ENCODE measurements at places on chromosomes 4 and X. TPM values are rescaled to one million over a fixed set of nuclear protein-coding genes. Genes with fewer than 3 reads are reported as not detected.

GRCh38 chrX:133991814-133992213 is 6.4 kb upstream of the GPC3 start:
- H3K4me1 ChIP-seq = no peaks in the 10 kb centered on the region
- no peak overlapping the region for H3K27ac ChIP-seq
- H3K27me3 ChIP-seq = peaks cover 5% of the 10 kb centered on the region
- no peak for DNase-seq

DNA sequence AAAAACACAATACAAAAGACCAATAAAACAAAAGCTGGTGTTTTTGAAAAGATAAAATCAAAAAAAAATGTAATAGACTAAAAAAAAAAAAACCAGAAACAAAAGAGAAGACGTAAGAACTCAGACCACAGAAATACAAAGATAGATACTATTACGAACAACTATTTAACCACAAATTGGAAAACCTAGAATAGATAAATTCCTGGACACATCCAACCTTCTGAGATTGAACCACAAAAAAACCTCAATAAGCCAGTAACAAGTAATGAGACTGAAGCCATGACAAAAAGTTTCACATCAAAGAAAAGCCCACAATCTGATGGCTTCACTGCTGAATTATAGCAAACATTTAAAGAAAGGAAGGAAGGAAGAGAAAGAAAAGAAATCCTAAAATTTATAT is 16.2 kb downstream of the RCHY1 start:
- DNase-seq = no peak
- H3K36me3 ChIP-seq = peaks cover 34% of the 10 kb centered on the region
- H3K4me3 ChIP-seq = no peak overlapping the region
- no peaks in the 10 kb centered on the region for H3K27me3 ChIP-seq

- H3K4me1 ChIP-seq = peaks cover 3% of the 10 kb centered on the region
- no peak for DNase-seq
- peaks cover 11% of the 10 kb centered on the region for H3K36me3 ChIP-seq
- H3K27ac ChIP-seq = no peak overlapping the region
- no peaks in the 10 kb centered on the region for H3K27me3 ChIP-seq
Observed at GRCh38 chr4:77044461-77045150, 31.2 kb downstream of the CCNI start.

DNA sequence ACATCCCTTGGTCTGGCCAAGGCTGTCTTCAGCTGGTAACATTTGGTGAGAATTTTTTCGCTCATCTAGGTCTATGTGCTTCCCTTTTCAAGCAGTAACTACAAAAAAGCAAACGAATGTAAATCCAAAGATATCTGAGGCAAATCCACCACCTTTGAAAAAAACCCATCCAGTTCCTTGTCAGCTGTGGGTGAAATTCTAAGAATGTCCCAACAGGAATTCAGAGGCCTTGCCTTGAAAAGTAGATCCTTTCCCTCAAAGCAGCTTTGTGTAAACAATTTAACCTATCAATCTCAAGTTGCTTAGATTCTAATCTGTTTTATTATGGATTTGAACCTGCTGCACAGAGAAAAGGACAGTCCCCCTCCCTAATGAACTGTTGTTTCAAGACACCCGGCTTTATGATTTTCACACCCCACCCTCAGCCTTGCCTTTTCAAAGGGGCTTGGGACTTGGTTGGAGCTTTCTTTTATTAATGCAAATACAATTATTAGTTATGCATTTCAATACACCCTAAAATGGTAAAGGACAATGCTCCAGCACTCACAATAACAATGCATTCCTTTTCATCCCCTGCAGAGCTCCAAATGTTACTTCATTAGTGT is 166.6 kb downstream of the LDB2 start:
- DNase-seq = no peak
- no peak overlapping the region for H3K27ac ChIP-seq
- H3K36me3 ChIP-seq = no peaks in the 10 kb centered on the region
- H3K4me3 ChIP-seq = no peak overlapping the region
- no peaks in the 10 kb centered on the region for H3K4me1 ChIP-seq
- no peaks in the 10 kb centered on the region for H3K27me3 ChIP-seq

GRCh38 chr4:2714061-2714770 is 41.9 kb downstream of the TNIP2 start:
- peaks cover 21% of the 10 kb centered on the region for H3K36me3 ChIP-seq
- peak overlapping the region; percentile 54 for H3K27ac ChIP-seq
- H3K4me1 ChIP-seq = peaks cover 13% of the 10 kb centered on the region
- peak overlapping the region; percentile 13 for H3K4me3 ChIP-seq

GRCh38 chr4:8707045-8707781 is 114.6 kb downstream of the CPZ start:
- no peak overlapping the region for H3K27ac ChIP-seq
- H3K4me1 ChIP-seq = no peaks in the 10 kb centered on the region
- no peaks in the 10 kb centered on the region for H3K36me3 ChIP-seq
- H3K27me3 ChIP-seq = no peaks in the 10 kb centered on the region
- DNase-seq = no peak

DNA sequence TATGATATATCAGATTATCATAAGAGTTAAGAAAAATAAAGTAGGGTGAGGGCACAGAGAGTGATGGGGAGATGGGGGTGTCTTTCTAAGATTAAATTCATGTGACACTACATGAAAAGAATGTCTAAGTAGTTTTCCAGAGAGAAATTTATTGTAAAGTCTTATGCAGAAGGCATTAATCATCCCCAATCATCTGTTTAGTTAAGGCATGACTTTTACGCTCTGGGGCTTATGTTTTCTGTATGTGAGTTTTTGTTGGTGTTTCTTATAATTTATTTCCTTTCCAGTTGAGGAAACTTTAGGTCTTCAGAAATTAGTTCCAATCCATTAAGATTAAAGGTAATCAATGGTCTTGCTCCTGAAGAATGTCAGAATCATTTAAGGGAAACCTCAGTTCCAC is 383.0 kb upstream of the GALNT7 start:
- no peaks in the 10 kb centered on the region for H3K36me3 ChIP-seq
- no peak for DNase-seq
- H3K27ac ChIP-seq = no peak overlapping the region
- no peaks in the 10 kb centered on the region for H3K4me1 ChIP-seq
- no peak overlapping the region for H3K4me3 ChIP-seq

GRCh38 chr4:56641494-56642051 is 39.5 kb downstream of the HOPX start:
- peaks cover 5% of the 10 kb centered on the region for H3K4me1 ChIP-seq
- H3K27me3 ChIP-seq = no peaks in the 10 kb centered on the region
- no peak for DNase-seq
- no peak overlapping the region for H3K4me3 ChIP-seq

DNA sequence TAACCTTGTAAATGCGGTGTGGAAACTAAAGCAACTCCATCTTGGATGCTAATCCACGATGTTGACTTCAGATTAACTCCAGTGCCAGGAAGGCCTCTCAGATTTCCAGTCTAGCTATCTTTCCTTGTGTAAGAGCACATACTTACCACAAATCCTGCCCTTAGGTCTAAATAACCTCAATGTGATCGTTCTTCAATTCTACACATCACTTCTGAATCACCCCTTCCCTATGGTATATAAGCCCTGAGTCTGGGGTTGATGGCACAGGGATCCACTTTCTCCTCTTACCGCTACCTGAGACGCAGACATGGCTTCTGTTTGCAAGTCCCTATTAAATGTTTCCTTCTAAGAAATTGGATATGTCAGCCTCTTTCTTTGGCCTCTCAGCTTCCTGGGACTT is 17.5 kb upstream of the ZNF41 start:
- no peak overlapping the region for H3K27ac ChIP-seq
- peaks cover 1% of the 10 kb centered on the region for H3K4me1 ChIP-seq
- peaks cover 9% of the 10 kb centered on the region for H3K27me3 ChIP-seq
- DNase-seq = no peak
- H3K4me3 ChIP-seq = no peak overlapping the region

GRCh38 chr4:3408793-3409330 is 32.9 kb upstream of the HGFAC start:
- H3K36me3 ChIP-seq = no peaks in the 10 kb centered on the region
- no peak overlapping the region for H3K27ac ChIP-seq
- DNase-seq = no peak
- no peaks in the 10 kb centered on the region for H3K4me1 ChIP-seq

DNA sequence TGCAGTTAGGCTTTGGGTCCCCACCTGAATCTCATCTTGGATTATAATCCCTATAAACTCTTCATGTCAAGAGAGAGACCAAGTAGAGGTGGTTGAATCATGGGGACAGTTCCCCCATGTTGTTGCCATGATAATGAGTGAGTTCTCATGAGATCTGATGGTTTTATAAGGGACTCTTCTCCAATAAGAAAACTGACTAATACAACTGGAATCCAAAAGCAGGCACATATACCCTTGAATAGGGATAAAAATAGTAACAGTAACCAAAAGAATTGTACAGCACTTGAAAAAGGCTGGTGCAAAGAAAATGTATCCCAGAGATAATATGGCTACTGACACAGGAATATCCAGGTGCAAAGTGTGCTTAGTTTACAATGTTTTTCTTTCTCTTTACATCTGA is 351.5 kb upstream of the MAD2L1 start:
- H3K27me3 ChIP-seq = no peaks in the 10 kb centered on the region
- H3K27ac ChIP-seq = no peak overlapping the region
- DNase-seq = no peak
- no peak overlapping the region for H3K4me3 ChIP-seq
- H3K4me1 ChIP-seq = no peaks in the 10 kb centered on the region

DNA sequence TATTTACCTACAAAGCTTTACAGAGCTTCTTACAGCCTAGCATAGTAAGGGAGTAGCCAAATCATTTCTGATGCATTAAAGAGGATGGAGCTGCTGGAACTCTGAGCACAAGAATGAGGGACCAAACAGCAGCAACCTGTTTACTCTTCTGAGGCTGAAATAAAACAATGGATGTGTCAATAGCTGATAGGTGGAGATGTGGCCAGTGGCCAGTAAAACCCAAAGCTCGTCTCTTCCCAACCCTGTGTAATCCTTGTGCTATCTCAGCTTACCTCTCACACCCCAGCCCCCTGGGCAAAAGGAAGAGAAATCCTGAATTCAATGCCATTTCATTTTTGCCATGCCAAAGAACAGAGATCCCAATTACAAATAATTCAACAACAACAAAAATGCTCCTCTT is 446.7 kb upstream of the SMIM31 start:
- H3K36me3 ChIP-seq = no peaks in the 10 kb centered on the region
- no peak overlapping the region for H3K4me3 ChIP-seq
- no peaks in the 10 kb centered on the region for H3K4me1 ChIP-seq
- DNase-seq = no peak

GRCh38 chrX:5674036-5674435 is 554.6 kb downstream of the NLGN4X start:
- H3K27ac ChIP-seq = no peak overlapping the region
- H3K4me1 ChIP-seq = no peaks in the 10 kb centered on the region
- no peak overlapping the region for H3K4me3 ChIP-seq
- H3K27me3 ChIP-seq = no peaks in the 10 kb centered on the region

- peaks cover 27% of the 10 kb centered on the region for H3K4me1 ChIP-seq
- peak overlapping the region; percentile 71 for H3K4me3 ChIP-seq
- H3K36me3 ChIP-seq = no peaks in the 10 kb centered on the region
Observed at GRCh38 chrX:153901753-153902140, 2.7 kb upstream of the AVPR2 start.

GRCh38 chr4:139568206-139568955 is 12.4 kb upstream of the SETD7 start:
- H3K27ac ChIP-seq = no peak overlapping the region
- no peak overlapping the region for H3K4me3 ChIP-seq
- no peak for DNase-seq

- H3K36me3 ChIP-seq = no peaks in the 10 kb centered on the region
- H3K27ac ChIP-seq = no peak overlapping the region
Observed at GRCh38 chr4:187577941-187578480, 417.6 kb upstream of the ZFP42 start.

DNA sequence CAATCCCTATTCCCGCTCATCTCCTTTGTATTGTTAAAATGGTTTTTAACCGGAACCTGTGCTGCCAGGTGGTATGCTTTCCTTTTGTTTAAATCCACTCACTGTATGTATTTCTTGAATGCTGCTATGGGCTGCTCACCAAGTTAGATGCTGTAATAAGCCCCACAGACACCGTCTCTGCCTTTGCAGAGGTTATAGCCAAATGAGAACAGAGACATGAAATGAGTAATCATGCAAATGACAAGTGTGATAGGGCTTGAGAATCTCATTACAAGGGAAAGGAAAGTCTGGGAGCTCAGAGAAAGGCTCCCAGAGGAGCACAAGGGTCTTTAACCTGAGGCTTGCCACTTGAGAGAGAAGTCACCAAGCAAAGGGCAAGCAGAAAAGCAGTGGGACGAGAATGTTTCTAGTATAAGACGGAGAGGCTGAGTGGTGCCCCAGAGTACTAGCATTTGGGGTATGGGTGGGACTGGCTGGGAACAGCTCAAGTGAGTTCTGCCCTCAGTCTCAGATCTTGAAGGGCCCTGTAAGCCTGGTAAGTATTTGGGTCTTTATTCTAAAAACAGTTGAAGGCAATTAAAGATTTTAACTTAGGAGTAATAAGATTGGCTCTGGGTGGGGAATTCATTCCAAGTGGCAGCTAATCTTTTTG is 110.8 kb upstream of the H2AZ1 start:
- no peaks in the 10 kb centered on the region for H3K4me1 ChIP-seq
- peaks cover 16% of the 10 kb centered on the region for H3K27me3 ChIP-seq
- H3K27ac ChIP-seq = no peak overlapping the region
- H3K36me3 ChIP-seq = no peaks in the 10 kb centered on the region
- no peak overlapping the region for H3K4me3 ChIP-seq

- peaks cover 30% of the 10 kb centered on the region for H3K4me1 ChIP-seq
- H3K36me3 ChIP-seq = no peaks in the 10 kb centered on the region
- H3K4me3 ChIP-seq = no peak overlapping the region
- no peak overlapping the region for H3K27ac ChIP-seq
- DNase-seq = no peak
- peaks cover 48% of the 10 kb centered on the region for H3K27me3 ChIP-seq
Observed at GRCh38 chr4:71185037-71185436, 153.8 kb upstream of the SLC4A4 start.

The KIAA1210 gene
- total RNA-seq = not detected

The TSPAN6 gene
- 0.17 TPM for total RNA-seq

The FREM3 gene
- total RNA-seq = not detected

The BMX gene
- not detected for total RNA-seq

The CXorf51A gene
- not detected for total RNA-seq

The ADH1C gene
- total RNA-seq = not detected

The HPGDS gene
- total RNA-seq = not detected

The SSX3 gene
- not detected for total RNA-seq

The RBMXL3 gene
- not detected for total RNA-seq

The RRH gene
- not detected for total RNA-seq

The DMP1 gene
- total RNA-seq = not detected

The WNK3 gene
- 0.26 TPM for total RNA-seq

The USP26 gene
- total RNA-seq = not detected

Data from activated naive CD8-positive, alpha-beta T cell treated with anti-CD3 and anti-CD28 coated beads, Interleukin-2, amount 10 ng/mL, durations not matched to agents 7 days and 5 days (primary cell).